ENCODE measurements at places on chromosomes 3 and 15.

GRCh38 chr3:97612632-97613031 is 151.9 kb upstream of the ARL6 start:
- no peak for DNase-seq

- no peak for DNase-seq
Observed at GRCh38 chr3:139202226-139202958, 141.4 kb upstream of the MRPS22 start.

DNA sequence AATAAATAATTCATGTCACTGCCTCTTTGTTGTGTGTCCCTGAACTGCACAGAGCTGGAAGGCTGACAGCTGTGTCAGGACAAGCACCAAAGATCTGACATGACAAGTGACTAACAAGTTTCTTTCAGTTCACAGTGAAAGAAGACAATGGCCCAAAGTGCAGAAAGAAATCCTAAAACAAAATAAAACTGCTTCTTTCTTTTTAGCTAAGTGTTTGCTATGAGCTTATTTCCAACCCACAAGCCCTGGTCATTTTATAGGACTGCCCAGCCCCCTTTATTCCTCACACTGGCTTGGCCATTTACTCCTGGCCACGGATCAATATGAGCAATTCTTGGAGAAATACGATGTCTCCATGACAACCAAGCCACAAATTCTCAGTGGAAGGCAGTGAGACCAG is 238.5 kb downstream of the WDR72 start:
- DNase-seq, result no peak

DNA sequence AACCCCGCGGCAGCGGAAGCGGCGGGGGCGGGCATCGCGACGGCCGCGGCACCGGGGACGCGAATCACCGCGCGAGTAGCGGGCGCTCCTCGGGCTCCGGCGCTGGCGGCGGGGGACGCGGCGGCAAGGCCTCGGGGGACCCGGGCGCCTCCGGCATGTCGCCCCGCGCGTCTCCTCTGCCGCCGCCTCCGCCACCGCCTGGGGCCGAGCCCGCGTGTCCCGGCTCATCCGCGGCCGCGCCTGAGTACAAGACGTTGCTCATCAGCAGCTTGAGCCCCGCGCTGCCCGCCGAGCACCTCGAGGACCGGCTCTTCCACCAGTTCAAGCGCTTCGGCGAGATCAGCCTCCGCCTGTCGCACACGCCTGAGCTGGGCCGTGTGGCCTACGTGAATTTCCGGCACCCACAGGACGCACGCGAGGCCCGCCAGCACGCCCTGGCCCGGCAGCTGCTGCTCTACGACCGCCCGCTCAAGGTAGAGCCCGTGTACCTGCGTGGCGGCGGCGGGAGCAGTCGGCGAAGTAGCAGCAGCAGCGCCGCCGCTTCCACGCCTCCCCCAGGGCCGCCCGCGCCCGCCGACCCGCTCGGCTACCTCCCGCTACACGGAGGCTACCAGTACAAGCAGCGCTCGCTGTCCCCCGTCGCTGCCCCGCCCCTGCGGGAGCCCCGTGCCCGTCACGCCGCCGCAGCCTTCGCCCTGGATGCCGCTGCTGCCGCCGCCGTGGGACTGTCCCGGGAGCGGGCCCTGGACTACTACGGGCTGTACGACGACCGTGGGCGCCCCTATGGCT is 675 bp downstream of the RBM15B start:
- DNase-seq, result peak; percentile 41

DNA sequence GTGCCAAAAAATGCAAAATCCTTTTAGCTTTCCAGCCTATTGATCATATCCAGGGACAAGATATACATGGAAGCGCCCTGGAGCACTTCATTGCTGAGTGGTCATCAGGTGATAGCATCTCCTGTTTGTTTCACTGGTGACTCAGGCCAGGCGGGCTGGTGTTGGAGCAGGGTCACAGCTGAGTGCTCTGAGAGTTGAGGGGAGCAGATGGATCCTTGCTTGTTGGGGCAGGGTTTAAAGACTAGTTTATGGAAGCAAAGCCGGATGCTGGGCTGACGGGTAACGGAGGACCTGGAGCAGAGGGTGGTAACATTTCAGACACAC is 405.0 kb upstream of the TPM1 start:
- DNase-seq, result no peak

Data from T follicular helper cell (primary cell).